ENCODE measurements at places on chromosomes 6 and 20.

DNA sequence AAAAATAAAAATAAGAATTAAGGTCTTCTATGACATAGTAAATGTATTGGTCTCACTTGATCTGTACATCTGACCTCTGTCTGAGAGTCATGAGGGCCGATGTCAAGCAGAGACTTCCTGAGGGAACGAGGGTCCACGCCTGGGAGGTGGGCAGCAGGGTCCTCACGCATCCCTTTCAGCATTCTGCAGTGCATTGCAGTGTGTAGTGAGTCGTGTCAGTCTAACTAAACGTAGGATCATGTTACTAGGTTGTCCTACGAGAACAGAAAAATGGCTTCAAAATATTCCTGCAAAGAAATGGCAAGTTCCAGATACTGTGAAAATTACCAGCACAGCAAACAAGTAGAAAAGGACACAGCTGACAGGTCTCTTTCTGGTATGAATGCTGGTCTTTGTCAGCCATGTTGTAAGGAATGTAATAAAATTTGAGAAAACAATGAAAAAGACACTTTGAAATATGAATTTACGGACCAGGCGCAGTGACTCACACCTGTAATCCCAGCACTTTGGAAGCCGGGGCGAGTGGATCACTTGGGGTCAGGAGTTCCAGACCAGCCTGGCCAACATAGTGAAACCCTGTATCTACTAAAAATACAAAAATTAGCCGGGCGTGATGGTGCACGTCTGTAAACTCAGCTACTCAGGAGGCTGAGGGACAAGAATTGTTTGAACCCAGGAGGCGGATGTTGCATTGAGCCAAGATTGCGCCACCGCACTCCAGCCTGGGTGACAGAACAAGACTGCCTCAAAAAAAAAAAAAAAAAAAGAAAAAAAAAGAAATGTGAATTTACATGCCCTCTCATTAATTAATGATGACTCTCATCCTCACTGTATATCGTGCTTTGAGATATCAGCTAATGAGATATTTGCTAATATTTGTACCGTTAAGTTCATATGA, 2.4 kb upstream of the AHCY start:
- DNase-seq = no peak

- DNase-seq = no peak
Measured at GRCh38 chr20:6966721-6967120, 199.2 kb downstream of the BMP2 start.

DNA sequence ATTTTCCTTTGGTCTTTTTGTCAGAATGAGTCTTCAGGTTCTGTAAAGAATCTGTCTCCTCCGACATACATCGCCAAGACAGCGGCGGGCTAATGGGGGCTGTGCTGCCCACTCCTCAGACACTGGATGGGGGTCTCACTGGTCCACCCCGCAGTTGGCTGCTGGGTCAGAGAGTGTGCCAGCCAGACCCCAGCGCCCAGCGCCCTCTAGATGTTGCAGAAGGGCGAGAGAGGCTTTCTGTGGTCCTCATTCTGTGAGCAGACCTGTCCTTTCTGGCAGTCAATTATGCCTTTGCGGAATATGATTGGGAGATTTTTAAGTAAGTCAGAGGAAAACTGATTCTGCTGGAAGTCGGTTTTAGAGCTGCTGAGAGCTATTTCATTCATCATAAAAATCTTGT, 7.8 kb upstream of the CCR6 start:
- no peak for DNase-seq

GRCh38 chr6:77123527-77123926, 339.8 kb downstream of the HTR1B start:
- DNase-seq = no peak

DNA sequence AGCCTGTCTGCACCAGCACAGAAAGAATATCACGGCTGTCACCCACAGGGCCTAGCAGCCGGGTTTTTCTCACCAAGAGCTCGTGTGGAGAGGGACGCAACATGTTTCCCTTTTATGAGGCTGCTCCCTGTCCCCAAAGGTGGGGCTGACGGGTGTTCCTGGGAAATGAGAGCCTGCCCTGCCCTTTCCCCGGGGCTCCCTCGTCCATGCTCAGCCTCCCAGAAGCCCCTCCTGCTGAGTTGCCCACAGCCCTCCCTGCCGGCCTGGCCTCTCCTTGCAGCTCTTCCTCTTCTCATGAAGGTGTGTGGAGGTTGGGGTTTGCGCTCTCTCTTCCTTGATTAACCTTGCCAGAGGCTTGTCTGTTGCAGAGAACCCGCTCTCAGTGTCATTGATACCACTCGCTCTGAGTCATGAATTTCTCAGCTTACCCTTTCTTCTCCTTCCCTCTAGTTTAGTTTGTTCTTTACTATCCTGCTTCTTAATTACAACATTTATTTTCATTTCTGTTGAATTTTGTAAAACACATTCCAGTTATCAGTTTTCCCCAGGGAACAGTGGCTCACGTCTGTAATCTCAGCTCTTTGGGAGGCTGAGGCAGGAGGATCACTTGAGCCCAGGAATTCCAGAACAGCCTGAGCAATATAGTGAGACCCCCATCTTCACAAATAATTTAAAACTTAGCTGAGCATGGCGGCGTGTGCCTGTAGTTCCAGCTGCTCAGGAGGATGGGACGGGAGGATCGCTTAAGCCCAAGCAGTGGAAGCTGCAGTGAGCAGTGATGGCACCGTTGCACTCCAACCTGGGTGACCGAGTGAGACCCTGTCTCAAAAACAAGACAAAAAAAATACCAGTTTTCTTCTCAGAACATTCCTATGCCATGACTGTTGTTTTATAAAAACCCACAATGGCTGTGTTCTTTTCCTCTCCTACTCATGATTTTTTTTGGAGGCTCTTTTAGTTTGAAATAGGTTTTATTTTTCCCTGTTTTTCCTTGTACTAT, 103.8 kb downstream of the TMEM242 start:
- DNase-seq = no peak

GRCh38 chr6:76984572-76984971, 478.7 kb downstream of the HTR1B start:
- DNase-seq = no peak

DNA sequence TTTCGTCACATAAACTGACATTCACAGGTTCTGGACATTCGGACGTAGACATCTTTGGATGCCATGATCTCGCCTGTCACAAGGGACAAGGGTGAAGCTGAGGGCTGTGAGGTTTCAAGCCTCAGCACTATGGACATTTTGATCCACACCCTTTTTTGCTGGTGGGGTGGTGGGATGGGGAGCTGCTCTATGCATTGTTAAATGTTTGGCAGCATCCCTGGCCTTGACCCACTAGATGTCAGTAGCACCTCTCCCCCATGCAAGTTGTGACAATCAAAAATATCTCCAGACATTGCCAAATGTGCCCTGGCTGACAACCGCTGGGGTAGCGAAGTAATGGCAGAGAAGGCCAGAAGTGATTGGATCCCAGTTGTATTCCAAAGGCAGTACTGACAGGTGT, 229.4 kb downstream of the TSHZ2 start:
- no peak for DNase-seq

DNA sequence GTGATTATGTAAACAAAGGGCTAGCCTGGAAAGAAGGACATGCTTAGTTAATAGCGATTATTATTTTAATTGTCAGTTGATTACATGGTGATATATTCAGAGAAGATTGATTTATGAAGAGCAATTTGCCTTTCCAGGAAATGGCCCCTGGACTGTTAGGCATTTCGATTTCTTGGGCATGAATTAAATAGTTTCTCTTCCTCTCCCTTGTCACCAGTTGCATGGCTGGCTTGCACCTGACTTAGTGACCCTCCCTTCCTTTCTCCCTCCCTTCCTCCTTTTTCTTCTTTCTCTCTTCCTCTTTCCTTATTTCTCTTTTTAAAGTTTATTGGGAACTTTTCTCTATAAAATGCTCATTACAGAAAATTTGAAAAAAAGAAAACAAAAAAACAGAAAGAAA, 235.4 kb downstream of the CDC5L start:
- DNase-seq = no peak

DNA sequence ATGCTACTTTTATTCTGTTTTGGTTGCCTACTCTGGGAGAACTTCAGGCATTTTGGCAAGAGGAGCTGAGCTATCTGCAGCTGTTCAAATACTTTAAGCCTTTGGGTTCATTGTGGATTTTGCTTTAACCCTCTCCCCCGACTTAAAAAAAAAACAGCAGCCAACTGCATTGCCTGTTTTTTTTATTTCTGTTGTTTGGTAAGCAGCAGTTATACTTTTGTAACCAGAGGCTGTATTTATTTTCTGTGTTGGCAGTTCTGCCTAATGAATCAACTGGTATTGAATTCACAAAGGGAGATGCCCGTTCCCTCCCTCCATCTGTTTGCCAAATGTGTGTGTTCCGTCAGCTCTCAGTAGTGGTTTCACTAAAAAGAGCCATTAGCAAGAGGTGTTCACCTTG, 484.0 kb downstream of the UTRN start:
- no peak for DNase-seq

DNA sequence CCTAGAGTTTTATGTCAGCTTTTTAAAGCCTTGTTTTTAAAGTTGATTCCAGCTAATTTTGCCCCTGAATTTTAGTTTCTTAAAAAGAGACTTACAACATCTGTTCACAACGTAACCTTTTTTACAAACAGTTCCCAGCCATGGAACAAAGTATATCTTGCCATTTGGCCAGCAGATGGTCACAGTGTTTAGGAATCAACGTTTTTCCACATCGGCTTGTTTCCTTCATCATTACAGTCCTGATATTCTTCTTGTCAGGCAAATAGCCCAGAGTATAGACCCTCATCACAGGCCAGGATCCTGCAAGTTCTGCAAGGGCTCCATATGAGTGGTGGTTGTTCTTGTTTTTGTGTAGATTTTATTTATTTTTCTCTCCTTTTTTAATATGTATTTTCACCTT, 341.7 kb upstream of the HTR1E start:
- DNase-seq = no peak

GRCh38 chr20:13839421-13840092, 54.7 kb downstream of the NDUFAF5 start:
- no peak for DNase-seq

- DNase-seq = no peak
Measured at GRCh38 chr6:44332585-44332984, 9.9 kb upstream of the SPATS1 start.

- DNase-seq = no peak
Measured at GRCh38 chr6:117404548-117404947, 21.2 kb downstream of the ROS1 start.

- DNase-seq = no peak
Measured at GRCh38 chr6:104613416-104614001, 246.2 kb downstream of the HACE1 start.

DNA sequence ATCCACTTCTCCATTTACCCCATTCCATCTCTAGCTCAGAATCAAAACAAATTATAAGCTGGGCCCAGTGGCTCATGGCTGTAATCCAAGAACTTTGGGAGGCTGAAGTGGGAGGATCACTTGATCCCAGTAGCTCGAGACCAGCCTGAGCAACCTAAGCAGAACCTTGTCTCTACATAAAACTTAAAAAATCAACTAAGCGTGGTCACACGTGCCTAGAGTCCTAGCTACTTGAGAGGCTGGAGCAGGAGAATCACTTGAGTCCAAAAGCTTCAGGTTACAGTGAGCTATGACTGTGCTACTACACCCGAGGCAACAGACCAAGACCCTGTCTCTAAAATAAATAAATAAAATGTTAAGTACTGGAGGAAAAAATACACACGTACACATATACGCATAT, 74.7 kb upstream of the RUNX2 start:
- no peak for DNase-seq

DNA sequence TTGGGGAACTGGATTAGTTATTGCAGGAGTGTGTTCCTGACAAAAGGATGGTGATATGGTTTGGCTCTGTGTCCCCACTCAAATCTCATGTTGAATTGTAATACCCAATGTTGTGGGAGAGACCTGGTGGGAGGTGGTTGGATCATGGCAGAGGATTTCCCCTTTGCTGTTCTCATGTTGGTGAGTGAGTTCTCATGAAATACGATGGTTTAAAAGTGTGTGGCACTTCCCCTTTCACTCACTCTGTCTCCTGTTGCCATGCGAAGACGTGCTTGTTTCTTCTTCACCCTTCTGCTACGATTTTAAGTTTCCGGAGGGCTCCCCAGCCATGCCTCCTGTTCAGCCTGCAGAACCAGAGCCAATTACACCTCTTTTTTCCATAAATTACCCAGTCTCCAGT, 16.2 kb upstream of the TREM1 start:
- DNase-seq = no peak

DNA sequence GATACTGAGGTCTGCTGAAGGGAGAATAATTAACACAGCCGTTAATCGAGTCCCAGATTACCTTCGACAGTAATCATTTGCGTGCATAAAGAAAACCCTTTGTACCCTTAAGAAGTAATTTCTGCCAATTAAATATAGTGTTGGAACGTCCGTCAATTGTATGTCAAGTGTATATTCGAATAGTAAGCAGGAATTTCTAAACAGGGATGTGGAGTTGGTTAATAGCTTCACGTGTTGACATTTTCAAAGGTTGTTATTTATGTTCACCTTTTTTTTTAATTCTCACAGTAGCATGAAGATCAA, 798 bp upstream of the SNAP91 start:
- DNase-seq = no peak

DNA sequence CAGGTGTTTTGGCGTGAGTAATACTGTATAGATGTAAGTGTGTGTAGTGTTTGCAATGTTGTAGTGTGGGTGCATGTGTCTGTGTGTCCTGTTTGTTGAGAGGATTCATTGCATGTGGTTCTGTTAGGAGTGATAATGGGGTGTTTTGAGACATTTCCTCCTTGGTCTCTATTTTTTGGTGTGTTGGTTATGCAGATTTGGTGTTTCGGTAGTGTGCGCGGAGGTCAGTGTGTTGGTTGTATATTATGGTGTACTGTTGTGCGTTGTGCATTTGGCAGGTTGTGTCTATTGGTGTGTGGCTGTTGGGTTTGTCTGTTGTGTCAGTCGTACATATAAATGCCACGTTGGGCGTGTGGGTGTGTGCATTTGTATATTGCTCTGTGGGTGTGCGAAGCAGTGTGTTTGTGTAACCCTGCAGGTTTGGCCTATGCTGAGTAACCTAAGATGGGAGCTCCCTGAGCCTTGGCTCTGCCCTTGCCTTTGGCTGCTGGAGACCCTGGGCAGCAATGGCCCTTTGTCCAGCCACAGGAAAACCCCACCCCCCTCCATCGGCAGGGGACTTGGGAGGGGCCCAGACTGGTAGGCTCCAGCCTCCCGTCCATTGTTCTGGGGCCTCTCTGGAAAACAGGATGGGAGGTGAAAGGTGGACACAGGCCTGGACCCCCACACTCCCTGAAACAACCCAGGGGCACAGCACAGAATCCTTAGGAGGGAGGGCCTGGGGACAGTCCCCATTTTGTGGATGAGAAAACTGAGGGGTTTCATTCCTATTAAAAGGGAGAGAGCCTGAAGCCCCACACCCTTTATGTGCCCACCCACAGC, 10.3 kb upstream of the ID1 start:
- DNase-seq = no peak

DNA sequence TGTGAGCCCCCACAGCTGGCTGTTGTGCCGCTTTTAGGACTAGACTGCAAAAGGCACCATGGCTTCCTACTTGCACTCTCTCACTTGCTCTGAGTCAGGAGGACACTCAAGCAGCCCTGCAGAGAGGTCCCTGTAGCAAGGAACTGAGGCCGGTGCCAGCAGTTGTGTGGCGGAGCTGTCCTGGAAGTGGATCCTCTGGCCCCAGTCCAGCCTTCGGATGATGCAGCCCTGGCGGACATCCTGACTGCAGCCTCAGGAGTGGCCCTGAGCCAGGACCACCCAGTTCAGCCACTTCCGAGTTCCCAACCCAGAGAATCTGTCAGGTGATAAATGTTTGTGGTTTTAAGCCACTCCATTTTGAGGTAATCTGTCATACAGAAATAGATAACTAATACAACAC, 17.5 kb downstream of the CTCFL start:
- no peak for DNase-seq

Data from glomerular endothelial cell (primary cell).